ENCODE measurements at places on chromosomes 12 and 14. TPM values are rescaled to one million over a fixed set of nuclear protein-coding genes. Genes with fewer than 3 reads are reported as not detected.

GRCh38 chr12:39272871-39273655 is 169.9 kb downstream of the KIF21A start:
- DNase-seq: no peak

The RPAP3 gene
- 35.5 TPM for total RNA-seq

DNA sequence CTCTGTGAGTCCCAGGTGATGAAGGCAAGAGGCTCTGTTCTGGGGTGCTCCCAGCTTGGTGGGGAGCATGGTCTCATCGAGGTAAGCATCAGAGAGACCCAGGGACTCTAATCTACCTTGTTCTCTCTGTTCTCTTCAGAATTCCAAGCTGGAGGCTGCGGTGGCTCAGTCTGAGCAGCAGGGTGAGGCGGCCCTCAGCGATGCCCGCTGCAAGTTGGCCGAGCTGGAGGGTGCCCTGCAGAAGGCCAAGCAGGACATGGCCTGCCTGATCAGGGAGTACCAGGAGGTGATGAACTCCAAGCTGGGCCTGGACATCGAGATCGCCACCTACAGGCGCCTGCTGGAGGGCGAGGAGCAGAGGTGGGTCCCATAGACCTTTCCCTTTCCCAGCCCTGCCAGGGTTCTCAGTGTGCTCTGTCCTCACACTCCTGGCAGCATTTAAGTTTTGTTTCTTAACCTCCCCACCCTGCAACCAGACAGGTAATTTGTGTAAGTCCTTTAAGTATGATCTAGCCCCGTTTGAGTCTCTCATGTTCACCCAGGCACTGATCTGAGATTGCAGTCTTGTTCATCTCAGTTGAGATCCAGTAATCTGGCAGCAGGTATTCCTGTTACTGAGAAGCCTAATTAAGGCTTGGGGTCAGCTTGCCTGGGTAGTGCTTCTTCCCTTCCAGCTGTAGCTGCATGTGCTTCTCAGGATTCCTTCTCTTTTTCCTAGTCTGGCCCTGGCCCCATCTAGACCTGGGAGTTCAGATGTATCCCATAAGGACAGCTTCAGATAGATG is 14.8 kb upstream of the KRT81 start:
- no peak for DNase-seq

- no peak for DNase-seq
Observed at GRCh38 chr12:25433024-25433423, 120.1 kb downstream of the LMNTD1 start.

The VASH1 gene
- total RNA-seq: 9.0 TPM

The TAS2R50 gene
- 7.2 TPM for total RNA-seq

DNA sequence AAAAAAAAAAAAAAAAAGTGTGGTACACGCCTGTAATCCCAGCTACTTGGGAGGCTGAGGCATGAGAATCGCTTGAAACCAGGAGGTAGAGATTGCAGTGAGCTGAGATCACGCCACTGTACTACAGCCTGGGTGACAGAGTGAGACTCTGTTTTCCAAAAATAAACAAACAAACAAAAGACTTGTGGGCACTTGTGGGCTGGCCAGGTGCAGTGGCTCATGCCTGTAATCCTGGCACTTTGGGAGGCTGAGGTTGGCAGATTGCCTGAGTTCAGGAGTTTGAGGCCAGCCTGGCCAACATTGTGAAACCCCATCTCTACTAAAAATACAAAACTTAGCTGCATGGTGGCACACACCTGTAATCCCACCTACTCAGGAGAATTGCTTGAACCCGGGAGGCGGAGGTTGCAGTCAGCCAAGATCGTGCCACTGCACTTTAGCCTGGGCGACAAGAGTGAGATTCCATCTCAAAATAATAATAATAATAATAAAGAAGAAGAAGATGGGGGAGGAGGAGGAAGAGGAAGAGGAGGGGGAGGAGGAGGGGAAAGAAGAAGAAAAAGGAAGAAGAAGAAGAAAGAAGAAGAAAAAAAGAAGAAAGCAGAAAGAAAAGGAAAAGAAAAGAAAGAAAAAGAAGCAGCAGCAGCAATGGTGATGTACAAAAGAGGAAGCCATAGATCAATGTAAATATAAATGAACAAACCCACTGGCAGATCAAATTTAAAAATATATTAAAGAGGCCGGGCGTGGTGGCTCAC is 27.9 kb upstream of the CCNT1 start:
- no peak for DNase-seq

- DNase-seq: peak; percentile 58
Observed at GRCh38 chr14:91858536-91859275, 8.6 kb downstream of the TC2N start.

The TMTC1 gene
- 48.3 TPM for total RNA-seq

DNA sequence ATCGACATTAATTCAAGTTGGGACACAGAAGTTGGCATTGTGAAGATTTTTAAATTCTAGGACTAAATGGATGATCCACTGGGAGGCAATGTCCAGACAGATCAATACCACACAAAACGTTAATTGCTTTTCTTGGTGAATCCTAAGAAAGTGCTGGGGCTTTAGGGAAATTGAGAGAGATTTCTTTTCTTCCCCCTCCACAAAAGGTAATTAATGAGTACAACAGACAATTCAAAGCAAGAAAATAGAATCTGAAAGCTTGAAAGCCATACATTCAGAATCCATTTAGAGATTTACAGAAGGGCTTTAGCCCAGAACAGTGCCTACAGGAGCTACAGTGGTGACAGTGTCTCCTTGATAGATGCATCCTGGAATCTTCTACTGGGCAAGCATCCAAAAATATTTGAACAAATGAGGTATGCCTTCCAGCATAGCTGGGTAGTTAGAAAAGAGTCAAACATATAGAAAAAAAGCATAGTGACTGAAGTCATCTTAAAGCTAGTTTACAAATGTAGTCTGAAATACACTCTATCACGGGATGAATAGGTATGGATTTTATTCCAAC is 718.1 kb downstream of the DIO2 start:
- no peak for DNase-seq

The LRRC10 gene
- total RNA-seq: not detected

DNA sequence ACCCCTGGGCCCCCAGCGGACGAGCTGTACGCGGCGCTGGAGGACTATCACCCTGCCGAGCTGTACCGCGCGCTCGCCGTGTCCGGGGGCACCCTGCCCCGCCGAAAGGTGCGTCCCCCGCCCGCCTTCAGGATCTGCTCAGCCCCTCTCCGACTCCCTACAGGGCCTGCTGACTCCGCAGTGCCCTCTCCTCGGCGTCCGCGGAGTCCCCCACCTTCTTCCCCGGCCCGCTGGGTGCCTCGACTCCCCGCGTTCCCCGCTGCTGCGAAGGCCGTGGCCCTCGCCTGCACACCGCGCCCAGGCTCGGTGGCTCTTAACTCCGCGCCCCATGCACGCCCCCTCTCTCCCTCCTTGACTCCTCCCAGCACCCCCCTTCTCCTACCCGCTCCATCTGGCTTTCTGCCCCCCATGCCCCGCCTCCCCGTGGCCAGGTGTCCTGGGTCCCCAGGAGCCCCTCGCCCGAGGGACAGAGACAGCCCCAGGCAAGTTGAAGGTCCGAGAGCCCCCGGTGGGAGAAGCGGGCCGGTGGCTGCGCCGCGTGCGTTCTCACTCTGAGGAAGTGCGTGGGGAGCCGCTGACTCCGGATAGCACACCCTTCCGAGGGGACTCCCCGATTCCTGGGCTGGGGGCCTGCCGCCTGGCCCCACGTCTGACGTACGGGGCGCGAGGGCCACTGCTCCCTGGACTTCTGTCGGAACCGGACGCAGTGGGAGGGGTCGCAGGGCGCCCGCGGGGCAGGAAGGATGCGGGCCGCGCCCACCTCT is 594 bp downstream of the TAMALIN start:
- no peak for DNase-seq

DNA sequence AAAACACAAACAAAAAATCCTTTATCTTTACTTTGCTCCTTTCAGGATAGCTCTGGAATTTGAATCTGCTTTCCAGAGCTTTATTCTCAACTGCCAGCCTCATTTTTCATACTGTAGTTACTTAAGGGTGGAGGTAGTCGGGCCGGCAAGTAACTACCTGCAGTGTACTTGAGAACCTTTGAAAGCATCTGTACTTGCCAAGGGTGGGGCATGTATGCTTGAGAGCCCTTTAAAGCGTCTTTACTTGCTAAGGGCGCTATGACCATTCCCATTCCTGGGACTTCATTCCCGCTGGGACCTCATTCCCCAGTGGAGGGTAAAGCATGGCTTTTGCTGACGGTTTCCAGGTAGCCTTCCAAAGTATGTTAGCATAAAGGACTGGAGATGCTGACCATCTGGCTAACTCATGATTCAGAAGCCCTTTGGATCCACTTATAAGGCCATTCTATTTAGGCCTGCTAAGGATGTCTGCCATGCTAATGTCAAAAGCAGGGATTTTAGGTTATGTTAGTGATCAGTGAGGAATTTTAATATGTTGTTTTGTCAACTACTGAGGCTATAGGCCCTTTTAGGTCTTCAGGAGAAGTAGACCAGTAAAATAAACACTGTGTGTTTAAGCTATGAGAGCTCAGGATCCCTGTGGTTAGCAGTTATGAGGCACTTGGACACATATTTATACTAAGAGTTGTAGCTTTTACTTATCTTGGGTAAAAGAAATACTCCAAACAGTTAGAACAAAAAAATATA is 74.9 kb downstream of the CRADD start:
- DNase-seq: peak; percentile 37

- no peak for DNase-seq
Observed at GRCh38 chr14:68663385-68664076, 129.3 kb downstream of the ZFP36L1 start.

The DNAJC22 gene
- 0.16 TPM for total RNA-seq

- no peak for DNase-seq
Observed at GRCh38 chr12:69000540-69001243, 67.7 kb upstream of the CPM start.

The KLHL33 gene
- total RNA-seq: 0.26 TPM

The ADGRD1 gene
- 80.2 TPM for total RNA-seq

DNA sequence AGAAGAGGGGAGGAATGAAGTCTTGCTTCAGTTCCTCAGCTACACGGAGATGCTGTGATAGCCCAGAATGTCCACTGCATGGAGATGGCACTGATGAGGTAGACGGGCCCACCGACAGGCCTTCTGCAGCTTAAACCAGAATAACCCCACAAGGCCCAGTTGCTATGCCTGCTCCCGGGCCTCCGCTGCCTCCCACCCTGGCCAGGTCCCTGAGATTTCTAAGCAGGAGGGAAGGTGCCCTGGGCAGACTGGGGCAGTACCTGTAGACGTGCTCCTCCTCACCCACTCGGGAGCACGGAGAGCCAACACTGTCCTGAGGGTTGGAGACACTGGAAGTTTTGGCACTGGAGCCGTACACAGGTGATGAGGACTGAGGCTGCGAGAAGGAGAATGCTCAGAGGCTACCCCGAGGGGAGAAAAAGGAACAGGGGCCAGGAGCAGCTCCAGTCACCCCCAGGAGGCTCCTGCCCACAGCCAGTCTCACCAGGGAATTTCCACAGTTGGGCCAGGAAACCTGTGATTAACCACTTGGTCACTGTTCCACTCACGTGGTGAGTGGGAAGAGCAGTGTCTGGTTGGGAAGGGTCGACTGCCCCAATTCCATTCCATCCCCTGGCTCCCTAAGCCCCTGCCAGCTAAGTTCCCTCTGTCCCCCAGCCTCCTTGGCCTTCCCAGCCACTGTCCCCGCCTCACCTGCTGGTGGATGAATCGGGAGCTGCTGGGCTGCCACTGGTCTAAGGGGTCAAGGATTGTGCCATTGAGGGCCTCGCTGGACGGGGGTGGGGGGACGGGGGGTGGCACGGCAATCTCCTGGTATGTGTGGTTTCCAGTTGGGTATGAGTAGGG is 22.8 kb upstream of the RPLP0 start:
- DNase-seq: no peak

- peak; percentile 82 for DNase-seq
Observed at GRCh38 chr14:50955373-50956043, 11.2 kb upstream of the PYGL start.

DNA sequence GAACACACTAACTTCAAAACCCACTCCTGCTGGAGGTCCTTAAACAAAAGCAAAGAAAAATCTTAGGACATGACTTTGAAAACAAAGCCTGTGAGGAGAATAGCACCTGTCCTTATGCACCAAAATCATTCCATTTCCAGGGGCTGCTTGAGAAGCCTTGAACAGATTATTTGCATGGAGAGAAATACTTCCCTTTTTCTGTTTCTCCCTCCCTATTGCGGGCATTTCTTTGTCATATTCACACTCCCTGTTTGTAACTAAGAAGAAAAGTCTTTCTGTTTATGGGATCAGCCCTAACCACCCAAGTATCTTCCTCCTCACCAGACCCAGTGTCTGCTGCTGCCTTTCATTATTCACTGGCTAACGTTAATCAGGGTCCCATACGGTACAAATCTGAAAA is 218.8 kb downstream of the DPF3 start:
- no peak for DNase-seq

- no peak for DNase-seq
Observed at GRCh38 chr12:42094277-42094676, 50.4 kb downstream of the GXYLT1 start.

DNA sequence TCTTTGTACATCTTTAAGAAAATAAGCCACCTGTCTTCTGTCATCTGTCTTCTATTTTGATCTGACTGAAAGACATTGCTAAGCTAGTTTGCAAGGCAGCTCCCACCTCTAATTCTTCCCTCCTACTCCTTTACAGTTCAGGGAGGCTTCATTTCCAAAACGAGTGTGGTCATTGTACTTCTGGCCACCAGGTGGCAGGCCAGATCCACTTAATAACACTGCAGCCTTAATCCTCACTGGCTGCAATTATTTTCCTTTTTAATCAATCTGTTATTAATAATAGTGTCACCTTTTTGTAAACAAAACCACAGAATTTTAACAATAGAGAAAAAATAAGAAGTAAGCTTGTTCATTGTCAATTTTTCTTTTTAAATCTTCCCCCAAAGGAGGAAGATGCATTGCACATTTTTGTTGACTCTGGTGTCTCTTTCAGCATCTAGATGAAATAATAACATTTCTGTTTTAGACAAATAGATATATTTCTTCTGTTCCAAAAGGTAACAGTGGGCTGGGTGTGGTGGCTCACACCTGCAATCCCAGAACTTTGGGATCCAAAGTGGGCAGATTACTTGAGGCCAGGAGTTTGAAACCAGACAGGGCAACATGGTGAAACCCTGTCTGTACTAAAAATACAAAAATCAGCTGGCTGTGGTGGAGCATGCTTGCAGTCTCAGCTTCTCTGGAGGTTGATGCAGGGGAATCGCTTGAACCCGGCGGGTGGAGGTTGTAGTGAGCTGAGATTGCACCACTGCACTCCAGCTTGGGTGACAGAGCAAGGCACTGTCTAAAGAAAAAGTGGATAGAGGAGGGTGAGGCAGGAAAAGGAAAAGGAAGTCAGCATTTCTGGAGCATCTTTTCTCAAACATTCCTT is 23.3 kb downstream of the GABARAPL1 start:
- no peak for DNase-seq

DNA sequence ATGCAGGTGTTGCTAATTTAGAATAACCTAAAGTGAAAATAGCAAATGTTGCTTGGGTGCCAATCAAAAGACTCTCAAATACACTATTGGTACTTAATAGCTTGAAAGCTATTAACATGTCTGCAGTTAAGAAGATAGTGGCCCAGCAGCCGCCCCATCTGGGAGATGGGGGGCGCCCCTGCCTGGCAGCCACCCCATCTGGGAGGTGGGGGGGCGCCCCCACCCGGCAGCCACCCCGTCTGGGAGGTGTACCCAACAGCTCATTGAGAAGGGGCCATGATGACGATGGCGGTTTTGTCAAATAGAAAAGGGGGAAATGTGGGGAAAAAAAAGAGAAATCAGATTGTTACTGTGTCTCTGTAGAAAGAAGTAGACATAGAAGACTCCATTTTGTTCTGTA is 923.1 kb upstream of the MDGA2 start:
- no peak for DNase-seq
